Thymus (tissue), 14 donors: ENCODE measurements at places on chromosomes 6 and 20.
A peak's percentile ranks its signal among the peaks of the same experiment; 100 is the strongest.

GRCh38 chr6:156809034-156809433 lies 31.9 kb downstream of the ARID1B start:
- H3K4me3 ChIP-seq = no peak overlapping the region
- H3K4me1 ChIP-seq = peaks cover 17% of the 10 kb centered on the region
- no peaks in the 10 kb centered on the region for H3K36me3 ChIP-seq
- no peak for DNase-seq
- no peaks in the 10 kb centered on the region for H3K27me3 ChIP-seq

GRCh38 chr20:16349523-16350260 lies 223.6 kb downstream of the KIF16B start:
- H3K4me3 ChIP-seq = no peak overlapping the region
- H3K4me1 ChIP-seq = no peaks in the 10 kb centered on the region
- no peak overlapping the region for H3K27ac ChIP-seq
- H3K36me3 ChIP-seq = no peaks in the 10 kb centered on the region
- DNase-seq = no peak

DNA sequence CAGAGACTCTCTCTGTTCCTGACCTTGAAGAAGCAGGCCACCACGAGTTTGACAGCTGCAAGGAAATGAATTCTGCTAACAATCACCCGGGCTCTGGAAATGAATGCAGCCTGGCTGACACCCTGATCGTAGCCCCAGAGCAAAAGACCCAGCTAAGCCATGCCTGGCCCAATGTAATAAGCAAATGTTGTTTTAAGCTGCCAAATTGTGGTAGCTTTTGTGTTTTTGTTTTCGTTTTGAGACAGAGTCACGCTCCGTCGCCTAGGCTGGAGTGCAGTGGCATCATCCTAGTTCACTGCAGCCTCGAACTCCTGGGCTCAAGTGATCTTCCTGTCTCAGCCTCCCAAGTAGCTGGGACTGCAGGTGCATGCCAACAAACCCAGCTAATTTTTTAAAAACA lies 3.3 kb upstream of the OXT start:
- peaks cover 19% of the 10 kb centered on the region for H3K27me3 ChIP-seq
- H3K4me3 ChIP-seq = no peak overlapping the region
- no peak overlapping the region for H3K27ac ChIP-seq

- no peaks in the 10 kb centered on the region for H3K4me1 ChIP-seq
- H3K4me3 ChIP-seq = no peak overlapping the region
- no peaks in the 10 kb centered on the region for H3K36me3 ChIP-seq
- H3K27ac ChIP-seq = no peak overlapping the region
Observed at GRCh38 chr6:9708600-9708999, 706.3 kb downstream of the TFAP2A start.

GRCh38 chr20:45318948-45319347 lies 10.8 kb upstream of the MATN4 start:
- no peak overlapping the region for H3K27ac ChIP-seq
- no peak overlapping the region for H3K4me3 ChIP-seq
- DNase-seq = no peak
- H3K27me3 ChIP-seq = peaks cover 16% of the 10 kb centered on the region

- H3K4me1 ChIP-seq = peaks cover 4% of the 10 kb centered on the region
- no peaks in the 10 kb centered on the region for H3K36me3 ChIP-seq
- no peaks in the 10 kb centered on the region for H3K27me3 ChIP-seq
- DNase-seq = no peak
- no peak overlapping the region for H3K27ac ChIP-seq
Observed at GRCh38 chr6:110946498-110946897, 12.0 kb upstream of the GTF3C6 start.

DNA sequence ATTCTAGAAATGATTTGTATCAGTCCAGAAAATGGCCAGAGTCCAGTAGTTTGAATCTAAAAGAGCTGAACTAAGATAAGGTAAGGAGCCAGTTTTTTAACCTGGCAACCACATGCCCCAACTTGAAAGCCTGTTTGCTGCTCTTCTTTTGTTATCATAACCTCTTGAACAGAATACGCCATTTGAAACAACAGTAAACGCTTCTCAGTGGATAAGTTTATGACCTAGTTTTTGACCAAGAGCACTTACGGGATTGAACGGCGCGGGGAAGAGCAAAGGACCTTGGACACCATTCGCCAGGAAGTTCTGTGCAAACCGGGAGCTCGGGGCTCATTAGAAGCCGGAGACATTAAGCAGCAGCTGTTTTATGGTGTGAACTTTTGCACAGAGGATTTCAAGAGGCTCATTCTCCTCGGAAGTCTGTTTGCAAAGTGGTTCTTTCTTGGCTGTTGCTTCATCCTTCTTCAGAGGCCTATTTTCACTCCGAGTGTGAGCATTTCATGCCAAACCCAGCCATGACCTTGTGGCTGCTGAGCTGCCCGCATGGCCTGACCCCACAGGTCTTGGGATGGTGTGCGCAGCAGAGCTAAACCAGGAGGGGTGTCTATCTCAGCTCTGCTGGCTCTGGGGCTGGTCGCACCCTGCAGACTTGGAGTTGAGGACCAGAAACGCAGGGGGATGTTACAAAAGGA lies 215.1 kb downstream of the SOX4 start:
- DNase-seq = no peak
- H3K4me1 ChIP-seq = peaks cover 13% of the 10 kb centered on the region
- peak overlapping the region; percentile 25 for H3K27ac ChIP-seq
- no peaks in the 10 kb centered on the region for H3K27me3 ChIP-seq

DNA sequence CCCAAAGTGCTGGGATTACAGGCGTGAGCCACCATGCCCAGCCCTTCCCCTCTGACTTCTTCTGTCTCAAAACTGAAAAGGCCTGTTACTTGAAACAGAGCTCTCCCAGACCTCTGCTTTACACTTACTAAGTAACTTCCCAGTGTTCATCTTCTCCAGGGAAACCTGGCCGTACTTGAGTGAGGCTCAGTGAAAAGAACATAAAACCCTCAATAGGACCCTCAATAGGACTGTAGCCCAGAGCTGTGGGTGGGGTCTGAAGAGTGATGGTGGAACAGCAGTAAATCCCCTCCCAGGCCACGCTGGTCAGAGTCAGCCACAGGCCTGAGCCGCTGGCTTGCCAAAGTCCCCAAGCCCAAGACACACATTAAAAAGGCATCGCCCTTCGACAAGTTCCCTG lies 145.4 kb downstream of the NFATC2 start:
- peaks cover 3% of the 10 kb centered on the region for H3K4me1 ChIP-seq
- DNase-seq = no peak
- no peaks in the 10 kb centered on the region for H3K27me3 ChIP-seq
- H3K36me3 ChIP-seq = no peaks in the 10 kb centered on the region

DNA sequence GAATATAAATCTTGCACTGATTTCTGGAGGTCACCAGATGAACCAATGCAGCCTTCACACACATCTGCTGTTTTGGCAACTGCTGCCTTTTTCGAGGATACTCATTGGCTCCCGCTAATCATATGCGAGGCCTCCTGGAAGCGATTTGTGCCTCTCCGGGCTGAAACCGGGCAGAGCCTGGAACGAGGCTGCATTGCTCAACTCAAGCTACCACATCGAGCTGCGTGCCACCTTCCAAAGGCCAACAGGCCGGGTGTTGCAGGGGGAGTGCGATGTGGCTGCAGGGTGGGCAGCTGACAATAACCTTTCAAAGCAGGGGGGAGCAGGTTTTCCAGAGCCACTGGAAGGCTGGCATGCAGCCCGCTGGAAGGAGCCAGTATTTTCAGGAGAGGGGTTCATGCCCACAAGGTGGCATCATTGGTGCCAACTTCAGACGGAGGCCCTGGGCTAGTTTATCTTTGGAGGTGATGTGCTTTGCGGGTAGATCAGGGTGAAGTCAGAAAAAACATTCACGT lies 122.6 kb upstream of the IFNGR1 start:
- H3K27ac ChIP-seq = no peak overlapping the region
- no peaks in the 10 kb centered on the region for H3K36me3 ChIP-seq
- H3K27me3 ChIP-seq = no peaks in the 10 kb centered on the region
- DNase-seq = no peak
- no peaks in the 10 kb centered on the region for H3K4me1 ChIP-seq

DNA sequence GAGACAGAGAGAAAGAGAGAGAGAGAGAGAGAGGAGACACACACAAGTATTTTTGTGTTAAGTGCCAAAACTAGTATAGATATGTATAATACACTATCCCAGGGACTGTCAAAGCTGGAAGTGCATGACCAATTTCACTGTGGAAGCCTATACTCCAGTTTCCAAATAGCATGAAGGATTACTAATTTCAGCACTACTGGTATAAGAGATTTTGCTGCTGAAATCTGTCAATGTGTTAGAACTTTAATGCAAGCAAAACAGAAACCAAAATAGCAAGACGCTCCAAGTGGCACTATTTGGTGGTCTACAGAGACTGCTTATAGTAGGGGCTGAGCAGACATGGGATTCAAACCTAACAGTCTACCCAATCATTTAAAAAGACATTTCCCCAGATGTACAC lies 284.8 kb downstream of the BTBD9 start:
- no peak overlapping the region for H3K4me3 ChIP-seq
- H3K36me3 ChIP-seq = no peaks in the 10 kb centered on the region
- no peaks in the 10 kb centered on the region for H3K4me1 ChIP-seq
- H3K27ac ChIP-seq = no peak overlapping the region

DNA sequence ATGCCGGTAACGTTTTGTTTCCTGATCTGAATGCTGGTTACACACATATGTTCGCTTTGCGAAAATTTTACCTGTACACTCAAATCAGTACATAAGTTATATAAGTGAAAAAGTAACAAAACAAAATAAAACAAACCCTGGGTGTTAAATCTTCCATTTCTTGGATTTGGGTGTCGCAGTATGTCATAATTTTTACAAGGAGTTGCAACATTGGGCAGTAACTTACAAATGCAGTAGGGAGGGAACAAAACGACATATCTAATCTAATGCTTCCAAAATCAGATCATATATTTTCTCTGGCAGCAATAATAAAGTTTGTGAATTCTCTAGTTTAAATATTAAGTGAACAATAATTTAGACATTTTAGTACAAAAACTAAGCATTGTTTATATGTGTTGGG lies 25.2 kb downstream of the SNX14 start:
- DNase-seq = no peak
- peaks cover 10% of the 10 kb centered on the region for H3K36me3 ChIP-seq
- no peaks in the 10 kb centered on the region for H3K27me3 ChIP-seq
- H3K27ac ChIP-seq = no peak overlapping the region
- no peak overlapping the region for H3K4me3 ChIP-seq

GRCh38 chr20:48463916-48464315 lies 363.9 kb downstream of the PREX1 start:
- no peak overlapping the region for H3K27ac ChIP-seq
- H3K36me3 ChIP-seq = no peaks in the 10 kb centered on the region
- DNase-seq = no peak
- no peaks in the 10 kb centered on the region for H3K4me1 ChIP-seq
- H3K27me3 ChIP-seq = peaks cover 6% of the 10 kb centered on the region
- H3K4me3 ChIP-seq = no peak overlapping the region

GRCh38 chr6:123420512-123420911 lies 216.2 kb downstream of the TRDN start:
- DNase-seq = no peak
- H3K36me3 ChIP-seq = no peaks in the 10 kb centered on the region
- H3K4me1 ChIP-seq = no peaks in the 10 kb centered on the region
- no peak overlapping the region for H3K4me3 ChIP-seq

DNA sequence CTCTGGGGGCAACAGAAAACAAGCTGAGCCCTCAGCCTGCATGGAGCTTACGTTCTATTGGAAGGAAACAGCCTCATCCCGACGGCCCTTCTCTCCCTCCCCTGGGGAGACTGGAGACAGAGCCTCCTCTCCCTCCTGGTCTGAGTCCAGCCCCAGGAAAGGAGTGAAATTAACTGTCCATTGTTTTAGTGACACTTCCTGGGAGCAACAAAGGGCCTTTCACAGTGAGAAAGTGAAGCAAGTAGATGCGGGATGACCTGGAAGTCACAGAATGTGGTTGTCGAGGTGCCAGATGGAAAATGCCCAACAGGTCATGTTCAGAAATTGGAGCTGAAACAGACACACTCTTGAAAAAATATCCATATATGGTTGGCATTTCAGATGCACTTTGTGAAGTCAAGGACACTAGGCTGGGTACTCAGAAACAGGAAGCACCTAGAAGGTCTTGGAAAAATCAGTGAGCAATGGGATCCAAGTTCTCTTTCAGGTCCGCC lies 77.8 kb downstream of the TFAP2C start:
- H3K27me3 ChIP-seq = no peaks in the 10 kb centered on the region
- H3K4me1 ChIP-seq = no peaks in the 10 kb centered on the region

- no peak for DNase-seq
- H3K36me3 ChIP-seq = no peaks in the 10 kb centered on the region
- H3K4me1 ChIP-seq = no peaks in the 10 kb centered on the region
Observed at GRCh38 chr6:121222656-121223055, 111.6 kb downstream of the TBC1D32 start.

DNA sequence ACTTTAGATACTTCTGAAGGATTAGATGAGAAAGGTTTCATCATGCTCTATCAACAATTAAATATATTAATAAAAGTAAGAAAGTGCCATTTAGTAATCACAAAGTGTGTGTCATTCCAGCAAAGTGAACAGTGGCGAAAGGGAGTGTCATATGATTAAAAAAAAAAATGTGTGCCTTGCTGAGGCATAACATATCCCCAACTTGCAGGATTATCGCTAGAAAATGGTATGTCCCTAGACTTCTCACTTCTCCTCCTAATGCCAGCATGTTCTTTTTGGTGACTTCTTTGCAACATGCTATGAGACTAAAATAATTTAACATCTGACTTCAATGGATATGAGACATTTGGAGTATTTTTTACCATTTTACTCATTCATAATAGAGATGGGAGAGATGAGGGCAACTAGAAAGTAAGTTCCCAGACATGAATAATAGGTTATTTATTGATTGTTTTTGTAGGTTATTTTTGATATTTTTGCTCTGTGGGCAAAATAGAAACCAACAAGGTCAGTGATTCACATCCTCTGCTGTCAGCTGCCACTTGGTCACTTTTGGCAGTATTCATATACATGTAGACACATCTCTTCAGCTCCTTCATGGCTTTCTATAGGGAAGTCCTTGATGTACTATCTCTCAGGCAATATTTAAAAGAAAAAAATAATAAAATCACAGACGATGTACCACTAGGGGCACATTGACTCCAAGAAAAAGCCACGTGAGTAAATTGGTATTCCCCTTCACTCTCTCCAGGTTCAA lies 370.1 kb downstream of the BMP2 start:
- H3K27ac ChIP-seq = no peak overlapping the region
- no peak for DNase-seq
- H3K4me3 ChIP-seq = no peak overlapping the region
- no peaks in the 10 kb centered on the region for H3K27me3 ChIP-seq
- no peaks in the 10 kb centered on the region for H3K36me3 ChIP-seq

DNA sequence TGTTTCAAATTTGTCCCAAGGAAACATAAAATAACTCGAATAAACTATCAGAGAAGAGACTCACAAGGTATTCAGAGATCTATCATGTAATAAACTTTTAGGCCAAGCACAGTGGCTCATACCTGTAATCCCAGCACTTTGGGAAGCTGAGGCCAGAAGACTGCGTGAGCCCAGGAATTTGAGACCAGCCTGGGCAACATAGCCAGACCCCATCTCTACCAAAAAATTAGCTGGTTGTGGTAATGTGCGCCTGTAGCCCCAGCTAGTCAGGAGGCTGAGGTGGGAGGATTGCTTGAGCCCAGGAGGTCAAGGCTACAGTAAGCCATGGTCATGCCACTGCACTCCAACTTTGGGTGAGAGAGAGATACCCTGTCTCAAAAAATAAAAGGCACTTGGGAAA lies 79.2 kb upstream of the GCM1 start:
- H3K4me3 ChIP-seq = no peak overlapping the region
- DNase-seq = no peak
- no peaks in the 10 kb centered on the region for H3K36me3 ChIP-seq
- no peak overlapping the region for H3K27ac ChIP-seq
- H3K27me3 ChIP-seq = no peaks in the 10 kb centered on the region
